Right ventricle myocardium inferior (tissue), 1 donor: ENCODE measurements at places on chromosomes 2 and 18. TPM values are rescaled to one million over a fixed set of nuclear protein-coding genes. Genes with fewer than 3 reads are reported as not detected.

Gene B4GALT6
- total RNA-seq, result 9.0 TPM

Gene NOTO
- not detected for total RNA-seq

DNA sequence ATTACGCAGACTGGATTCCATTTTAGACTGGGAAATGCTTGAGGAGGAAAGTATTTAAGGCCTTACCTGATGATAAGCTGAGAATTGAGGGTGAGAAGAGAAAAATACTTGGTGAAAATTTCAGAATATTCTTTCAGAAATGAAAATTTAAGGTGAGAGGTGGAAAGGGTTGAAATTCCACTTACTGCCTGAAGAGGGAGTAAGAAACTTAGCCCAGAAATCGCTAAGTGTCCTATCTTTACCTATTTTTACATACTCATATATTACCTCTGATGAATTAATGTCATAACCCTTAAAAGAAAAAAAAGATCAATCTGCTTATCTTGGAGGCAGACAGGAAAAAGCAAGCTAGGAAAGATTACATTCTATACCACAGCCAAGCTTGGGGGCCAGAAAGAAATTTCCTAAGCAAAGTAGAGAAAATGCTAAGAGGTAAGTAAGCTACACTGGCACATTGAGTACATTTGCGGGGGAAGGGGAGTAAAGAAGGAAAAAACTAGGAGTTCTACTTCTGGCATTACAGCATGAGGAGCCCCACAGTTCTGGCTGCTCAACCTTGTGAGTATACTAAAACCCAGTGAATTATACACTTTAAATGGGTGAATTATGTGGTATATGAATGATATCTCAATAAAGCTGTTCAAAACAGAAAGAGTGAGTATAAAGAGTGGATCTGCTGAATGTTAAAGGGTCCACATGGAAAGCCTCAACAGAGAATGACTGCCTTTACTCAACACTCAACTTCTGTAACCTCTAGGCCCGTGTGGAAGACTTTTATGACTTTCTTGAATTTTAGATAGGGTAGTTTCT, 33.8 kb downstream of the SMC6 start:
- DNase-seq, result no peak

Gene MRO
- total RNA-seq, result 4.6 TPM

DNA sequence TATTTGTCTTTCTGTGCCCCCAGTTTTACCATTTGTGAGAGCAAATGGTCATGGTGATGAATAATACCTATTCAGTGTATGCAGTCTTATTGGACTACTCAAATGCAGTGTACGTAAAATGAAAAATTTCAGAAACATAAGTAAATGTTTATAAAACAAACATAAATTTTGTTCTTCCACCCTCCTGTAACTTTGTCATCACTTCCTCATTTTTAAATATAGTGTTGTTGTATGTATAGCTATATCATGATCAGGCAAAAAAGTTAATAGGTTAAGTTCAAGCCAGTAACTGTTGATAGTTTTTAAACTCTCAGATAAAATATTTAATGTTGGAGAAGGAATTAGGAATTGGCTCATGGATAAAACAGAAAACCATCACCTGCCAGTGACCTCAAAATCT, 93.2 kb downstream of the KLF7 start:
- no peak for DNase-seq
